ENCODE measurements at places on chromosomes 4 and X.

DNA sequence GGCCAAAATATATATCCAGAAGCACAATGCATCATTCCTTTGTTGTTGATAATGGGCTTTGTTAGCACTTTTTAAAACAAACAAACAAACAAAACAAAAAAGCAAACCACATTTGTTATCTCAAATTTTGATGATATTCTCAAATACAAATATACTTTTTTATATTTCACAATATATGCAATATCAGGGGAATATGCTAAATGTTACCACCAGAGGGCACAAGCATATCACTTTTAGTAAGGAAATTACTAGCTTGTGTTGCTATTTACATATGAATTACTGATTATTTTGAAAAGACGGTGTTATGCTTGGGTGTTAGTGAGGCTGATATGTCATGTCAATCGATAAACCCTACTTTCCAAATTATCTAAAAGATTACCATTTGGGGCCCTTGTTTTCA lies 29.1 kb downstream of the RIPPLY1 start:
- no peak for DNase-seq

DNA sequence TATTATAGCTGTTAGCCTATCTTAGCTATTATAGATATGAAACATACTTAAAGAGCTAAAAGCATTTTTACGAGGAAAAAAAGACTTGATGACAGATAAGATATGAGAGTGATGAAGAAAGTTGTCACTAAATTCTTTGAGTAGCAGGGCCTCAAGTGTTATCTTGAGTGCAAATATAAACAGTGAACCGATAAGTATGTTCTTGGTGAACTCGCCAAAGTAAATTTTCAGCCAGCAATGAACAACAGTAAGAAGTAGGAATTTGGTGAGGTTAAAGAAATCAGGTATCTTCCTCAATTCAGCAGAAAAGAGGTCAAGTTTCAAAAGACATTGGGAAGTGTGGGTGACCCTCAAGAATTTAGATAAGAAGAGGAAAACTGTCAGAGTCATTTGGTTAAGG lies 471.8 kb upstream of the FTHL17 start:
- no peak for DNase-seq

DNA sequence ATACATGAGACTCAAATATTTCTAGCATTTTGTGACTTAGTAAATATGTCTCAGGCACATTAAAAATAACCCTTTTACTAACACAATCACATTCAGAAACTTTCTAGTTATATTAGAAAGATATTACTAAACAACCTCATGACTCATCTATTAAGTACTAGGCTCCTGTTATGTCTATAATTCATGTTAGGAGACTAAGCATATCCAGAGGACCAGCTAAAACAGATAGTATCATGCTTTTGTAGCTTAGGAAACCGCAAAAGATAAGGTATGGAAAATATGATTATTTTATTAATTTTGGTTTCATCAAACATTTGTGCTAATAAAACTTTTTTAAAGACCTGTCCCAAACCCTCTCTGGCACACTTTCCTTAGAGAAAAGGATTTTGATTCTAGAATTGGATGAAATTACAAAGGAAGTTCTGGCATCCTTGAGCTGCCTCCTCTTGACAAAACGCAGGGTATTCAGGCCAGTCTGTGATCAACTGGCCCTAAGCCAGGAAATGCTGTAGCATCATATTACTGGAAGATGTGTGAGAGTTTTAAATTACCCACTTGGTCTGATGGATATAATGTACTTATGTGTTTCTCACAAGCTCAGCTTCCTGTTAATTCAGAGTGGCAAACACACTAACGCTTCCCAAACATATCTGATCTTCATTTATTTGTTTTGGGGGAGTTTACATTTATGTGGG lies 60.4 kb downstream of the NRK start:
- DNase-seq: no peak

- DNase-seq: no peak
Observed at GRCh38 chr4:184287697-184288255, 70.1 kb upstream of the ENPP6 start.

GRCh38 chrX:30612250-30612655 lies 34.7 kb upstream of the TASL start:
- DNase-seq: no peak

GRCh38 chr4:127120441-127121090 lies 512.2 kb upstream of the INTU start:
- DNase-seq: no peak

DNA sequence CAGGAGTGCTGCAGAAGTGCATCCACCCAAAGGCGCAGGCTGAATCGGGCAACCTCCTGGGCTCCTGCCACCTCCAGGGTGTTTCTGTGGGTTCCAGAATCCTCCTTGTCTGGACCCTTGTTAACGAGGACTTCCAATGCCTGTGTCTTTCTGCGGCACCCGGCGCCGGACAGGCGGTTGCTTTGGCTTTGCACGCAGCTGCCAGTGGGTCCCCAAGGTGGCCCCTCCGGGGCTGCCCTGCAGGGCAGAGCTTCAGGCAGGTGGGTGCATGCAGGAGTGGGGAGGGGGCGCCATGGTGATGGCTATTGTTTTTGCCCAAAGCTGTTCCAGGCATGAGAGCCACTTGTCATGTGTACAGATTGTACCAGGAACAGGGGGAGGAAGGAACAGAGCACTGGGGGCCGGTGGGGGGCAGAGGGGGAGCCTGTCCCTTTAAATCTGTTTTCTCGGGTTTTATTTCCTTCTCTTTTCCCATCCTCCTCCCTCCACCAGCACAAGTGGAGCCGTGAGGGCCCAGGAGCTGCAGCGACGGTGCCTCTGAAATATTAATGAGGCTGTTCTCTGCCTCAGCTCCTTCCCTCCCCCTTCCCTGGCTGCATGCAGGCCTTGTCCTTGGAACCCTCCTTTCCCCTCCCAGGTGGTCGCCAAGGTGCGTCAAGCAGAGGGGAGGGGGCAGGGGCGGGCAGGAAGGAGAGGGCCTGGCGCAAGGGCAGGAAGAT lies 13.1 kb downstream of the ATP2B3 start:
- no peak for DNase-seq

- DNase-seq: no peak
Observed at GRCh38 chr4:122500852-122501501, 44.5 kb upstream of the IL2 start.
